Right lobe of liver (tissue), 6 donors: ENCODE measurements at places on chromosomes 11 and 22.

GRCh38 chr11:828506-829175, 922 bp downstream of the CRACR2B start:
- H3K4me3 ChIP-seq, result no peak overlapping the region
- no peaks in the 10 kb centered on the region for H3K27me3 ChIP-seq
- DNase-seq, result no peak
- no peaks in the 10 kb centered on the region for H3K36me3 ChIP-seq
- peak overlapping the region; percentile 30 for H3K27ac ChIP-seq

- no peaks in the 10 kb centered on the region for H3K4me1 ChIP-seq
- DNase-seq, result no peak
- H3K27me3 ChIP-seq, result no peaks in the 10 kb centered on the region
- H3K36me3 ChIP-seq, result no peaks in the 10 kb centered on the region
- no peak overlapping the region for H3K27ac ChIP-seq
Measured at GRCh38 chr11:64396079-64396591, 37.2 kb downstream of the RPS6KA4 start.

DNA sequence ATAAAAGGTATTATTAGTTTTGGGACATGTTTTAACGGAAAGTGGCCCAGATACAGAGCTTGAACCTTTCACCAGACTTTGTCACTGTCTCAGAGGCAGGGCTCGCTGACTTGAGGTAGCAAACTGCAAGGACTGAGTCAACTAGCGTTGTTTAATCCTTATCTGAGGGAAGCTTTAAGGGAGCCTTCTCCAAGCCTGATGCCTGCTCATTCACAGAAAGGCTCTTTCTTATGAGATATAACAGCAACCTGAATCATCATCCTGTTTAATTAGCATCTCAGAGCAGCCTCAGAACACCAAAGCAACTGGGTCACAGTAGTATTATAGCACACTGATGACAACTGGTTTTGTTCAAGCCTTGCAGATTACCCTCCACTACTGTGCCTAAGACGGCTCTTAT, 54.2 kb upstream of the CYP2D6 start:
- no peaks in the 10 kb centered on the region for H3K27me3 ChIP-seq
- no peaks in the 10 kb centered on the region for H3K36me3 ChIP-seq
- no peaks in the 10 kb centered on the region for H3K4me1 ChIP-seq
- DNase-seq, result no peak

- H3K27ac ChIP-seq, result no peak overlapping the region
- no peaks in the 10 kb centered on the region for H3K36me3 ChIP-seq
- no peaks in the 10 kb centered on the region for H3K4me1 ChIP-seq
- H3K27me3 ChIP-seq, result no peaks in the 10 kb centered on the region
Measured at GRCh38 chr11:4480577-4481239, 1.7 kb upstream of the OR52K1 start.

DNA sequence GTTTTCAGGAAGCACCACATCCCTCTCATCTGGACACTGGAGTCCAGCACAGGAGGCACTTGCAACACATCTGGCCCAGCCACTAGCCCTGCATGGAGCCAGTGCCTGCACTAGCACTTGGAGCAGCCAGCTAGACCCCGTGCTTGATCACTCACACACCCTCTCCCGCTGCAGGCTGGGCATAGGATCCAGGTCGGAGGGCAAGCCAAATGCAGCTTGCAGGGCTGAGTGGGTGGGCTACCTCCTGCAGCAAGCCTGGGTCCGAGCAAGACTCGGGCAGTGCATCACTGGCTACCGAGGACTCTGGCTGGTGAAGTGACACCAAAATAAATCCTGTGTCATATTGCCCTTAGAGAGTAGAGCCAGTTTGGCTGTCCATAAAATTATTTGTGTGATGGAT, 1795.4 kb downstream of the LRRC4C start:
- no peaks in the 10 kb centered on the region for H3K36me3 ChIP-seq
- no peaks in the 10 kb centered on the region for H3K4me1 ChIP-seq
- no peak for DNase-seq
- H3K27ac ChIP-seq, result no peak overlapping the region
